EL (cell line): ENCODE measurements at places on chromosomes 7 and 10.

GRCh38 chr10:24406809-24407483, 198.0 kb downstream of the KIAA1217 start:
- DNase-seq: no peak

GRCh38 chr10:75245354-75246250, 9.8 kb upstream of the COMTD1 start:
- DNase-seq: no peak

GRCh38 chr7:47038621-47039020, 543.3 kb downstream of the TNS3 start:
- no peak for DNase-seq

GRCh38 chr10:13099666-13100348, at the start of gene OPTN:
TSS of gene OPTN (plus strand) at chr10:13100163. CDS start at chr10:13109123, 8,960 bp downstream.
- peak; percentile 82 for DNase-seq

- DNase-seq: no peak
Observed at GRCh38 chr10:2731940-2732339, 335.4 kb upstream of the PFKP start.

GRCh38 chr10:4212111-4212630, 427.2 kb upstream of the KLF6 start:
- no peak for DNase-seq

DNA sequence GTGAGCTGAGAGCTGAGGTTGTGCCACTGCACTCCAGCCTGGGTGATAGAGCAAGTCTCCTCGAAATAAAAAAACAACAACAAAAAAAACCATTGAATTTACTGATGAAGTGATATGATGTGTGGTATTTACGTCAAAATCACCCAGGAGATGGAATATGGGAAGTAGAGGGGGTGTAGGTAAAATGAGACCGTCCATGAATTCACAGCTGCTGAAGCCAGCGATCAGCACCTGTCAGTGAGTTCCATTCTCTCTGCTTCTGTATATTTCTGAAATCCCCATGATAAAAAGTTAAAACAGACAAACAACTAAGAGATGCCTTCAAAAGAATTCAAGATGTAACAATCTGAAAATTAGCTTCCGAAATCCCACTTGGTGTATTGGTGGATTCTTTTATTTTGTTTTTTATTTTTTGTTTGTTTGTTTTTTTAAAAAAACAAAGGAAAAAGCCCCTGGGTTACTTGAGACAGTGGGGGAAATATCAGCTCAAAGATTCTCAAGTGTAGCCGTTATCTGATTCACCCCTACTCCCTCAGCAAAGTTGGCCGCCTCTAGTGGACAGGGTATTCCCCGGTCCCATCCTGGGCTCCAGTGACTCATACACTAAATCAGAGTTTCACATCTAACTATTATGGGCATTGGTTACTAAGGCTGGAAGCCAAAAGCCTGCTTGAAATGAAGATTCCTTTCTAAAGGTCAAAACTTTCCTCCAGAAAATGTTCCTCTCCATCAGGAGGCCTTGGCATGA, 76.4 kb downstream of the MAP3K8 start:
- DNase-seq: peak; percentile 82

DNA sequence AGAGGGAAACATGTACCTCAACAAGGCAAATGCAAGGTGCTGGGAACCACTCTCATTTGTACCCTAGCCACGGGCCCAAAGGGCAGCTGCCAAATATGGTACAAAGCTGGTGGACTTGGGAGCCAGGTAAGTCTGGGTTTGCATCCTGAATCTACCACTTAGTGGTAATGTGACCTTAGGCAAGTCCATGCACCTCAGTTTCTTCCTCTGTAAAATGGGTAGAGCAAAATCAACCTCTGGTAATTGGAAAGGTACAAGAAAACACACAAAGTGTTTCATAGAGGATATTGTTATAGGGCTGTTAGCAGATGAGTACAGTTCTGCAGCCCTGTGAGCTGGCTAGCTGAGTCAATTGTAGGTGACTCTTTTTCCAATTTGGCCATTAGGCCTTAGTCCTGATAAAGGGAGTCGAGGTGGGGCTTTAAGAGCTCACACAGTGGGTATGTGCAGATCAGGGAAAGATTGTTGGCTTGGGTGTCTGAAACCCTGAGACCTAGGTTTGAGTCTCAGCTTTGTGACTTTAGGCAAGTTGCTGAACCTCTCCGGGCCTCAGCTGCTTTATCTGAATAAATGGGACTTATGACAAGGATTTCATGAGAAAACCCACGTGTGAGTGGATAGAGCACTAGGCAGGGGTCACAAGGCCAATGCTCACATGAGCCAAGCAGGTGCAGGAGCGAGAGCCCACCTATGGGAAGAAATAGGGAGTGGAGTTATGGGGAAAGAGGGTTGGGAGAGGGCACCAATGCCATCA, 121.3 kb upstream of the GDF10 start:
- DNase-seq: no peak

DNA sequence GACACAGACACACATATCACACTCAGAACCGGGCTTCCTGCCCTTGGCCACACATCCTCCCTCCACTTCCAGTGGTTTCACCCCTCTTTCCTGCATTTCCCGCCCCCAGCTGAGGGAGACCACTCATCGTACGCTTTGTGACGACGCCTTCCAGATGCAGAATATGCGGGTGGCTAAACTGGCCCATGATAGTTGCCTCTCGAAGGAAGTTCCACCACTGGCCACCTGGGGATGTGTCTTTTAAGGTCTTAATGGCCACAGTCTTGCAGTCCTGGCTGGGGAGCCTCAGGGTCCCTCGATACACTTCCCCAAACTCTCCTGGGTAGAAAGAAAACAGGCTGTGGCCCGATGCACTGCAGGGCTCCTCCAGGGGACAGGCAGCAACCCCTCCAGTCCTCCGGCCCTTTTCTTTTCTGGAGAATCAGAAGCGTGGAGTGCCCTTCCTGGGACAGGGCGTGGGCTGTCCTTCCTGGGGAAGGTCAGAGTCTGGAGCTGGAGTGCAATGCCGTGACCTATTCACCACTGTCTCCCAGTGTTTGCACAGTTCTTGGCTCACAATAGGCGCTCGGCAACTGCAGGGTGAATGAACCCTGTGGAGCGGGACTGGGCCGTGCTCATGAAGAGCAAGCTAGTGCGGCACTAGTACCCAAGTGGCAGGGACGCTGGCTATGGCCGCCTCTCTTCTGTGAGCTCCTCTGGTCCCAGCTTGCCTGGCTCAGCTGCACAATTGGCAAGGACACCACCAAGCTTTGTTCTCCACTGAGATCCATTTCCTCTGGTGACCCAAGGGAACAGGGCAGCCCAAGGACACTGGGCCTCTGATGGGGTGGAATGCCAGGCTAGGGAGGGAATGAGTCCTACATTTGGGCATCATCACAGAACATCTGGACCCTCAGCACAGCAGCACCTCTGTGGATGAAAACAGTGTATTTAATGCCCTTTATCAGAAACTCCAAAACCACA, 13.2 kb downstream of the EPHA1 start:
- peak; percentile 23 for DNase-seq

DNA sequence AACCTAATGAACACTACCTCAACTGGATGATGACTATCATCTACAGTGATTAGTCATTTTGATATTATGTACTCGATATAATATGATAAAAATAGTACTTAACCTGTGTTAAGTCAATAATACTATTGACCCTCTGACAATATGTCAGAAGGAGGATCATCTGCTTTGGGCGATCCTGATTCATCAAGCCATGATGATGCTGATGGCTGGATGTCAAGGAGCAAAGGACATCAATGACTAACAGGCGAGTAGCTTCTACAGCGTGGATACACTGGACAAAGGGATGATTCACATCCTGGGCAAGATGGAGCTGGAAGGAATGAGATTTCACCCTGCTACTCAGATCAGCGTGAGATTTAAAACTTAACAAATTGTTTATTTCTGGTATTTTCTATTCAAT, 94.4 kb upstream of the SKAP2 start:
- peak; percentile 89 for DNase-seq

GRCh38 chr7:105141068-105141467, 127.1 kb downstream of the KMT2E start:
- peak; percentile 18 for DNase-seq

- DNase-seq: peak; percentile 4
Observed at GRCh38 chr7:150686030-150686631, 625 bp downstream of the GIMAP2 start.

- no peak for DNase-seq
Observed at GRCh38 chr7:1535701-1536454, 5.4 kb downstream of the MAFK start.

DNA sequence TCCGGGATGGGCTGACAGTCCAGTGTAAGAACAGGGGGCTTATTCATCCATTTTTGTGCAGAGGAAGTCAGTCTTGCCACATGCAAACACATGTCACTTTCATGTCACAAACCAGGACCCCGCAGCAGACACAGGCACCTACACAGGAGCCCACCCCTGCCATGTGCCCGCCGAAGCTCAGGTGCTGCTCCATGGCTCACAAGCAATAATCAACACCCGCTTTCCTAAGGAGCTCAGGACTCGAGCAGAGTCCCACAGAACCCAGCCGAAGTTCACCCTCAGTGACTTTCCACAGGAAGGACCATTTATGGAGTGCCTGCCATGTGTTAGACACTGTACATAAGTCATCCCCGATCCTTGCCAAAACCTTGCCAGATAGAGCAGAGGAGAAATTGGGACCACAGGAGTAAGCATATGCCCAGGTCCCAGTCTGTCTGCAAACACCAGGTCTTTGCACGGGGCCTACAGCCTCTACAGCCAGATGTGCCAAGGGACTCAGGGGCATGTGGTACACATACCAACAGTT, 99.4 kb downstream of the EBF3 start:
- DNase-seq: no peak

- no peak for DNase-seq
Observed at GRCh38 chr7:92504563-92504962, 23.8 kb downstream of the PEX1 start.

DNA sequence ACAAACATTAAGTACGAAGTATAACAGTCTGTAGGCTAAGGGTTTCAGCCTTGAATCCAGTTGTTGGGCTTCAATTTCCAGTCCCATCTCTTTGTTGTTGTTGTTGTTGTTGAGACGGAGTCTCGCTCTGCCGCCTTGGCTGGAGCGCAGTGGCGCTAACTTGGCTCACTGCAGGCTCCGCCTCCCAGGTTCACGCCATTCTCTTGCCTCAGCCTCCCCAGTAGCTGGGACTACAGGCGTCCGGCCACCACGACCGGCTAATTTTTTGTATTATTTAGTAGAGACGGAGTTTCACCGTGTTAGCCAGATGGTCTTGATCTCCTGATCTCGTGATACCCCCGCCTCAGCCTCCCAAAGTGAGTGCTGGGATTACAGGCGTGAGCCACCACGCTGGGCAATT, 464.9 kb downstream of the ANKRD7 start:
- DNase-seq: no peak

DNA sequence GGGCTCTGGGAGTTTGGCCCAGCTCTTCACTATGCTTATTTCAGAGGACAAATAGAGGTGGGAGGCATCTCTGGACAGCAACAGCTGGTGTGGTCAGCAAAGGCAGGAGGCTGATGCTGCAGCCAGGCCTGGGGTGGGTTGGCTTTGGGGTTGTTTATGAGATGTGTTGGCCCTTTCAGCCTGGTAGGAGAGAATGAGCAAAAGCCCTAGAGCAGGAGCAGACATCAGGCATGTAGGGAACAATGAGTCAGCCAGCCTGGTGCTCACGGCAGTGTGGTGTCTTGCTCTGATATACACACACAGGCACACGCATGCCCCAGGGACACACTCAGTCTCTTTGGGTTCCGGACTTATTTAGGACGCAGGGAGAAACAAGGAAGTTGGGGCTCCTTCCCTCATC, 157.1 kb downstream of the PRKCQ start:
- DNase-seq: peak; percentile 41

DNA sequence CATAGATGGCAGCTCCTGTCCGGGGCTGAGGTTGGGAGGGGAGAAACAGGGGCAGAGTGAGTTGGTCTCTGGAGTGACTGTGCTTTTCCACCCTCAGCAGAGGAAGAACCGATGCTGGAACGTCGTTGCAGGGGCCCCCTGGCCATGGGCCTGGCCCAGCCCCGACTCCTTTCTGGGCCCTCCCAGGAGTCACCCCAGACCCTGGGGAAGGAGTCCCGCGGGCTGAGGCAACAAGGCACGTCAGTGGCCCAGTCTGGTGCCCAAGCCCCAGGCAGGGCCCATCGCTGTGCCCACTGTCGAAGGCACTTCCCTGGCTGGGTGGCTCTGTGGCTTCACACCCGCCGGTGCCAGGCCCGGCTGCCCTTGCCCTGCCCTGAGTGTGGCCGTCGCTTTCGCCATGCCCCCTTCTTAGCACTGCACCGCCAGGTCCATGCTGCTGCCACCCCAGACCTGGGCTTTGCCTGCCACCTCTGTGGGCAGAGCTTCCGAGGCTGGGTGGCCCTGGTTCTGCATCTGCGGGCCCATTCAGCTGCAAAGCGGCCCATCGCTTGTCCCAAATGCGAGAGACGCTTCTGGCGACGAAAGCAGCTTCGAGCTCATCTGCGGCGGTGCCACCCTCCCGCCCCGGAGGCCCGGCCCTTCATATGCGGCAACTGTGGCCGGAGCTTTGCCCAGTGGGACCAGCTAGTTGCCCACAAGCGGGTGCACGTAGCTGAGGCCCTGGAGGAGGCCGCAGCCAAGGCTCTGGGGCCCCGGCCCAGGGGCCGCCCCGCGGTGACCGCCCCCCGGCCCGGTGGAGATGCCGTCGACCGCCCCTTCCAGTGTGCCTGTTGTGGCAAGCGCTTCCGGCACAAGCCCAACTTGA, 2.7 kb downstream of the REPIN1 start:
- no peak for DNase-seq

- no peak for DNase-seq
Observed at GRCh38 chr7:113635492-113635891, 283.3 kb downstream of the PPP1R3A start.

DNA sequence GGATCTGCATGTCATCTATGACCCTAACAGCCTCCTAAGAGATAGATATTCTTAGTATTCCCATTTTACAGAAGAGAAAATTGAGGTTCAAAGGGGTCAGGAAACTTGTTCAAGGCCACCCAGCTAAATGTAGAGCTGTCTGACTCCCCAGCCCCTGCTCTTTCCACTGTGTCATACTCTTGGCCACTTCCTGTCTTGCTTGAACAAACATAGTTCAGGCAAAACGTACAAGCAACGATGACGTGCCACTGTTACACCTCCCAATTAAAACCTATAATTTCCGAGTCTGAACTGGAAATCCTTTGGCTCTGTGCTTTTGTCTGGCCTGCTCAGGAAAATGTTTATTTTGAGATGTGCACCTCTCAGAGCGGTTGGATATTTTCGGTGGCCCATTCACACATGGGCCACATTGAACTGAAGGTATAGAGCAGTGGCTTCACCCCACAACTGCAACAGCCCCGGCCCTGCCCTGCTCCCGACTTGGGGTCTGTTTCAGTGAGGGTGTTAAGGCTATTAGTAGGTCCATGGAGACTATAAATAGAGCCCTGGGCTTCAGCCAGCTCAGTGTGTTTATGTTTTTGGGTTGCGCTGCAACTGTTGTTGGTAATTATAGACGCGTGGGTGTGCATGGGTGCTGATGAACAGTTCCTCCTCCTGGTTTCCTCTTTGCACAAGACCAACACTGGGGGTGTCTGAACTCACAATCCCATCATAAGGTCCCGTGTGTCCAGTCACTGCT, 172.3 kb upstream of the ADO start:
- no peak for DNase-seq
